Posterior vena cava (tissue), 2 donors: ENCODE measurements at places on chromosomes 2 and 18.

DNA sequence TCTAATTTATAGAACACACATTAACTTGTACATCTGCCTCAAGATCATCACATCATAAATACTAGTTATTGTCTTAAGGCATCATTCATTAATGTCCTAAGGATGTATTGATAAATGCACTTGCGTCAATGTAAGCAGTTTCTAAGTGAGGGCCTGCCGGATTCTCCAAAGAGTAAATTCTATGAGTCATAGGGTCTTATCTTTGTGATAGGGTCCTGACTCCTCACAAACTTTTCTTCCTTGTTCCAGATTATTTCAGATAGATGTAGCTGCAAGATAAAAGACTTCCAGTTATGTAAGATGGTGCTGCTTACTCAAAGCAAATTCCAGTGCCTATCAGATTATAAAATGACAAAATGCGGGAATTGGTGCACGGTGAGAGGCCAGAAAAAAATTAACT lies 315.0 kb upstream of the SLC39A10 start:
- DNase-seq: no peak

- no peak for DNase-seq
Observed at GRCh38 chr2:191012845-191013681, 908 bp downstream of the STAT1 start.

GRCh38 chr18:78767648-78768071 lies 212.0 kb upstream of the SALL3 start:
- DNase-seq: peak; percentile 81

DNA sequence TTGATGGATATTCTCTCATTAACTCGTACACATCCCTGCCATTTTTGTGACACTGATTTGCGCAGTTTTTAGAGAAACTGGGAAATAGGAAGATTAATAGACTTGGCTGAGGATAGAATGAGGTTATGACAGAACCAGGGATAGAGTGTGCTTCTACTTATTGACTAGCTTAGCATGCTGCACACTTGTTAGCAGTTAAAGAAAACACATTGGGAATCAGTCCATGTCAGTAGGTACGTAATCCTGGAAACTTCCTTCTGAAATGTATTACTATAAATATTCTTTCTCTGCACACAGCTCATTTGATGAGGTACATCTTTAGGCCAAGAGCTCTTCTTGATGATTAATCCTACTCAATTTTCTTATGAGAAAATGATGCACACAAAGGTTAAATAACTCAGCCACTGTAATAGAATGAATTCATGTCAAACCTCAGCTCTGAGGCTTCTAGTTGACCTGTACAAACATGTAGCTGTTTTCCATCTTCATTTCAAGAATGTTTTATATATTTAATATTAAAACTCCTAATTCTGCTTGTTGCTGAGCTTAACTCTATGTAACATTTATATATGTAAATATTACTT lies 12.3 kb upstream of the CPS1 start:
- no peak for DNase-seq

DNA sequence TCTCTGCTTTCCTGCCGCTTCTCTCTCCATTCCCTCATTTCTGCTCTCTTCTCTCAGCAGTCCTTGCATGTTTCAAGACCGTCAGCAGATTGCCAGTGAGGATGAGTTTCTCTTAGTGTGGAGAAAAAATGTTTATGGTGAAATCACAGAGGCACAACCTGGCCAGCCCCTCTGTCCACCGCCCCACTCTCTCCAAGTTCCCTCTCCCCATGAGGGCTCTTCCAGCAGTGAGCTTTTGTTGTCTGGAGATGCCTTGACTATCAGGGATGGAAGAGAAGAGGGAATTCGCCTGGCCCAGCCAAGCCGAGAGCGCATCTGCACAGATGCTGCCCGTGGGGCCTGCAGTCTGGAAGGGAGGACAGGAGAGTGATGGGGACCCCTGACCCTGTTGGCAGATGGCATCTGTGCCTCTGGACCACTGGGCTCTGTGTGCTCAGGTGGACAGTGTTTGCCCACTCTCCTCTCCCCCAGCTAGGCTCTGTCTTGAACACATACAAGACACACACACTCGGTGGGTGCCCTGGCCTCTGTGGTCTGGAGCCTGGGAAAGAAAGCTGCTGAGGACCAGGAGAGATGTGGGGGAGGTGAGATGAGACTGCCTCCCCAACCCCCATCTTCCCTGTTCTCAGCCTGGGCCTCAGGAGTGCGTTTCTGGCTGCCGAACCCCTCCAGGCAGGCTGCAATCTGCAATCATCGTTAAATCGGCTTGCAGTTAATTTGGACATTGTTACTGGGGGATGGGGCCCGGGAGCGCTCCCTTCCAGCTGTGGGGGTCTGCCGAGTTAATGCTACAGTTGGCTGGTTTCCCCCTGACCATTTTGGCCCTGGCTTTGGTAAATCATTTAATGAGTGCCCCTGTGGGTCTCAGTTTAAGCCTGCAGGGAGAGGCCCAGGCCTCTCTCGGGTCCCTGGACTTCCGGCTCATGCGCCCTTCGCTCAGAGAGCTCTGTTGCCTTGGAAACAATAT lies 4.5 kb downstream of the ITM2C start:
- DNase-seq: no peak

DNA sequence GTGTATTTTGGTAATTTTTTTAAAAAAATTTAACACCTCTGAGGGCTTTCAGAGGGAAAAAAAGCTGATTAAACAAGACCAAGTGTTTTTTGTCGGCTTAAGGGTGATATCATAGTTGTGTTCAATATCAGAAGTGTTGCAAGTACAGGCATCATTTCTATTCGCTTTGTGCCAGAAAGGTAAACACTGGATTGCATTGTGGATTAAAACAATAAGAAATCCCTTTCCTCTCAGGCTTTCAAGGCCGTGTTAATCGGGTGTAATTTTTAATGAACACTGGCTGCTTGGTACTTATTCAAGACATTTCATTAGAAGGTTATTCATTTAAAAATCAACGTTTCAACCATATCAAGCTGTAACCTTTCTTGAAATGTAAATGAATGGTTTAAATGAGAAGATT lies 18.3 kb downstream of the FIGN start:
- no peak for DNase-seq

GRCh38 chr18:27301615-27302378 lies 116.7 kb upstream of the CHST9 start:
- no peak for DNase-seq

DNA sequence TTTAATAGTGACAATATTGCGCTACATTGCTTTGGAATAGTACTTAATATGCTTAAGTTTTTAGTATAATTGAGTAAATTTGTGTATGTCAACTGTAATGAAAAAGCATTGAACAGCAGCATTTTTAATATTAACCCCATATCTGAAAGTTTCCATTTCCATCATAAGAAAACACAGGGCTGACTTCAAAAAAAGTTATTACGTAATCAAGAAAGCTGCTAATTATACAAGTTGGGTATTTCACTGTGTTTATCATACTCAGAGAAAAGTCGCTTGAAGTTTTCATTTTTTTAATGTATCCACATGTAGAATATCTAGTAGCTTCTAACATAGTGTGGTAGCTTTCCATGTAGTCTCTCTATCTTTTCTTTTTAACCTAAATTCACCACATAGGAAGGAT lies 146.5 kb downstream of the PKP4 start:
- DNase-seq: no peak

- no peak for DNase-seq
Observed at GRCh38 chr2:135494503-135494902, 36.5 kb downstream of the ZRANB3 start.

GRCh38 chr2:98085649-98086048 lies 1.3 kb upstream of the VWA3B start:
- no peak for DNase-seq

DNA sequence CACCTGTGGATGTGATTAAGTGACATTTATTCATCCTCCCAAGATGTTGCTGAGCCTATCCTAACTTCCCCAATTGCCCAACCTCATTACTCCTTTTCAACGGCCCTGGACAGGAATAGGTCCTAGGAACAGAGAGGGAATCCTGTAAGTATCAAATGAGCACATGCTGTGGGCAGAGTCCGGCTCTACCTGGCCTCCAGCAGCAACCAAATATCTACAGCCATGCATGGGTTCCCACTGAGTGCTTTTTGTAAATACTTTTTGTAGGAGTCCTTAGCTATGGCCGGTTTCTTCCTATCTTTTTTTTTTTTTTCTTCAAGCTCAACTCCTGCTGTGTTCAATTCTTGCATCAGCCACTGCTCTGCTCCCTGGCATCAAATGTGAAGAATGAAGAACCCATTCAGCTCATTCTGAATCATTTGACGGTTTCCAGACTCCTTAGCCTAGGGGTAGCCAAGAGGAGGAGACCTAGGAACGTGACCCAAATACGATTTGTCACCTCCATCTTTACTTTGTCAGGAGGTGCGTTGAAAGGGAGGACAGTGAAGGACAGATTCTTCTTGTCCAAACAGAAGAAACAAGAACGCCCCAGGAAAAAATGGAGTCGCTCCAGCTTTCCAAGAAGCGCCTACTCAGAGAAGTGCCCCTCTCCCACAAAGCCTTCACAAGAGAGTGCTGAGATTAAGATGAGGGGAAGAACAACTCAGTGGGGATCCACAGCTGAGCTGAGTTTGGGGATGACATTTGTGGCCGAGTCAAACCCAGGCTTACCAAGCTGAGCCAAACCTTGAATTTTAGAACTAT lies 46.7 kb upstream of the LCLAT1 start:
- DNase-seq: no peak

DNA sequence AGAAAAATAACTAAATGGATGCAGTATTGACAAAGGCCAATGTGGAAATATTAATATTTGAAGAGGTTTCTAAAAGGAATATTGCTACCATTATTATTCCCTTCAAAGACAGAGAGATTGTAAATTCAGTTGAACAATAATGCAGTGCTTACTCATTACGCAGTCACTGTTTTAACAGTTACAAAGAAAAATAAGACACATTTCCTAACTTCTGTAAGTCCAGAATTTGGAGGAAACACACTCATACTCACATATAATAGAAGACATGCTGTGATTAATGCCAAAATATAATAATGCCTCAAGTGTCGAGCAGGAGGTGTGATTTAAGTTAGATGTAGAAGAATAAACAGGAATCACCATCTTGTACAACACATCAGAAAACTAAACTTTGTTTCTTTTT lies 389.2 kb downstream of the FBXO15 start:
- DNase-seq: no peak

- no peak for DNase-seq
Observed at GRCh38 chr2:29420999-29421782, 306.0 kb downstream of the CLIP4 start.

DNA sequence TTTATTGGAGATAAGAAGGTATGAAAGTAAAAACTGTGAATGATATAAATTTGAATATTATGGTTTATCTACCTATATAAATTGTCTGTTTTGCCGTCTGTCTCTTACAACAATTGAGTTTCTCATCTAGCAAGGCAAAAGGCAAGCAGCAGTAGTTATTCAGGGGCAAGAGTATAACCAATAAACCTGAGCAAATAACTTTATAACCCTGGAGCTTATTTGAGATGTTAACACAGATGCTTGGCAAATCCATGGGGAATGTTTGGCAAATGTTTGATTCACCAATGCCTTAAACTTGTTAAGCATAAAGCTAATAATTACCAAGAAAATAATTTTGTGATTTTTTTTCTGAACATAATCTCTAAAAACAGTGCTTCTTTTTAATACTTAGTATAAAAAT lies 9.9 kb upstream of the EPHA4 start:
- no peak for DNase-seq

DNA sequence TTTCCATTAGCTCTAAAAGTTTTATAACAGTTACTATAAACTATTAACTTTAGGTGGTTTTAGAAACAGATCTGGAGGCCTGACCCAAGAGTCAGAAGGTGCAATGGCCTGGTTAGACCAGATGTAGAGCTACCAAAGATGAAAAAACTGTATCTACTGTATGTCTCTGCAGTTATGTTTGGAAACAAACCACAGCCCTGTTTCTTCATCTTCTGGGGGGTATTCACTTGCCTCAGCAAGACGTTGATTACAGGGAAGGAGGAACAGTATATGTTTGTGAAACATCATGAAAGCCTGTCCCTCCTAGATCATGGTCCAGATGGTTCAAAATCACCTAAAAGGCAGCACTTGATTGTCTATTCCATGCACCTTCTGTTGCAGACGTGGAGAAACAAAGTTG lies 220.2 kb downstream of the SUCLG1 start:
- no peak for DNase-seq

DNA sequence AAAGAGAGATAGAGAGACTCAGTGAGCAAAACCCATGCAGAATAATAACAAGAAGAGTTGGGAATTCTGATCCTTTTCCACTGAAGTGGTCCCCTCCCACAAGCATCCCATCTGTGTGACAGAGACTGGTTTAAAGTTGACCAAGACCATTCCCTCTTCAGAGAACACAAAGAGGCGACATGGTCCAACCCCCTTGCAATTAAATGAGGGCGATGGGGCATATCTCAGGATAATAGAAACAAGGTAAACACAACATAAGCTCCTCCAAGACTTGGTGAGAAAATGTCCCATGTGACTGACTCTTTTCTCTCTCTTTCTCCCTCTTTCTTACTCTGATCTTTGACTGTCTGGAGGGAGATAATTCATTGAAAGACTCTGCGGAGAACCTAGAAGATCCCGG lies 526.7 kb downstream of the SOX11 start:
- DNase-seq: no peak

GRCh38 chr2:237866101-237866621 lies 6.7 kb downstream of the RAMP1 start:
- DNase-seq: no peak

GRCh38 chr2:67091681-67092080 lies 305.5 kb upstream of the ETAA1 start:
- DNase-seq: no peak

DNA sequence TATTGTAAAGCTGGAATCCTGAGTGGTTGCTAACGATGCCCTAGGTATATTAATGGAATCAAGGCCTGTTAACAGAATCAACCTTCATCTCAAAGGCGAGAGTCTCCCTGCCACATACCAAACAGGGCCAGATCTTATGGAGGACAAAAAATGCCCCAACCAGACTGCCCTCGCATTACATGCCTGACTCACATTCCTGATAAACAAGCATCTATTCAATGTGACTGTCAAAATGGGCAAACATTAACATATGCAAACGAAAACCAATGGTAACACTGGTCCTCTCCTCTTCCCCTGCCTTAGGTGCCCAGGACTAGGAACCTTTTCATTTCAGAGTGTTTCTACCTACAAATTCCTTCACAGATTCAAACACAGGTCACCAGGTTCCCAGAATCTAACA lies 83.4 kb downstream of the COL6A3 start:
- DNase-seq: no peak

- no peak for DNase-seq
Observed at GRCh38 chr2:225103737-225104141, 61.5 kb upstream of the DOCK10 start.

DNA sequence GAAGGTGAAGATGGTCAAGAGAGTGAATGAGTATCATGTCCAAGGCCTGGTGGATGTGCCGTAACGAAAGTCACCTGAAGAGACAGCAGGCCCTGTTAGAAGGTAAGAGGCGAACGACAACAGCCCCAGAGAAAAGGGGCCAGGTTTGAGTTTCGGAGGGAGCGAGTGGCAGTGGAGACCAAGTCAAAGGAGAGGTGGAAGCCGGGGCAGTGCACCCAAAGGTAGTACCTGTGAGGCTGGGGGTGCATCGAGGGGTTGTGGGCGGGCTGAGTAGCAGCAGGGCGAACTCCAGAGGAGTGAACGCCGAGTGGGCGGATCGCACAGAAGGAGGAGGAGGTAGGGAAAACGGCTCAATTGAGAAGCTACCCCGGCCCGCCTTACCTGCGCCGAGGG lies 358 bp downstream of the USP37 start:
- DNase-seq: no peak
